CD4-positive, alpha-beta T cell (primary cell): ENCODE measurements at places on chromosomes 2 and 18.

GRCh38 chr2:85250045-85250444 is 77.7 kb downstream of the TGOLN2 start:
- no peak for DNase-seq

GRCh38 chr2:168097431-168097830 is 150.0 kb downstream of the STK39 start:
- DNase-seq: no peak

- no peak for DNase-seq
Measured at GRCh38 chr2:112301171-112301584, 25.8 kb downstream of the ZC3H6 start.

GRCh38 chr2:54981385-54981784 is 68.9 kb downstream of the RTN4 start:
- no peak for DNase-seq

- no peak for DNase-seq
Measured at GRCh38 chr2:112136096-112136495, 2.1 kb upstream of the FBLN7 start.

GRCh38 chr2:873651-874580 is 76.7 kb upstream of the SNTG2 start:
- DNase-seq: peak; percentile 21

DNA sequence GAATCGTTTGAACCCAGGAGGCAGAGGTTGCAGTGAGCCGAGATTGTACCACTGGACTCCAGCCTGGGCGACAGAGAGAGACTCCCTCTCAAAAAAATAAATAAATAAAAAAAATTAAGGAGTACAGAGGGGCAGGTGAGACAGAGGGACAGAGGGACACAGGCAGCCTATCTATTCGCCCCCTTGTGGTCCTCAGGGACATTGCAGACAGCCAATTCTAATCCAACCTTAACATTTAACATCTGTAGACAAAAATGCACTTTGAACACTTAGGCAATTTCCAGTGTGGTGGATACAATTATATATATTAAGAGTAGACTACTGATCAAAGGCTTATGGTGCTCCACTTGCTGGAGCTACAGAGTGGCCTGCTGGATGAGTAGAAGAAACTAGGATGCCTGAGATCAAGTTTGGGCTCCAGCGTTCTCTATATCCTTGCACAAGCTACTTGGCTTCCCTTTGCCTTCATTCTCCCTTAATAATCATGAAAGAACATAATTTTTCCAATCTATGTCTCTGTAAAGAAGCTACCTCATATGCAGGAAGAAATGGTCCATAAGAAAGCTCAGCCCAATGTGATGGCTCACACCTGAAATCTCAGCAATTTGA is 8.2 kb upstream of the SMARCAL1 start:
- DNase-seq: peak; percentile 65

GRCh38 chr2:47160660-47161059 is 5.6 kb upstream of the STPG4 start:
- no peak for DNase-seq

GRCh38 chr2:120956486-120957156 is 221.0 kb downstream of the GLI2 start:
- DNase-seq: no peak

GRCh38 chr2:20291106-20291564 is 59.5 kb downstream of the PUM2 start:
- no peak for DNase-seq

DNA sequence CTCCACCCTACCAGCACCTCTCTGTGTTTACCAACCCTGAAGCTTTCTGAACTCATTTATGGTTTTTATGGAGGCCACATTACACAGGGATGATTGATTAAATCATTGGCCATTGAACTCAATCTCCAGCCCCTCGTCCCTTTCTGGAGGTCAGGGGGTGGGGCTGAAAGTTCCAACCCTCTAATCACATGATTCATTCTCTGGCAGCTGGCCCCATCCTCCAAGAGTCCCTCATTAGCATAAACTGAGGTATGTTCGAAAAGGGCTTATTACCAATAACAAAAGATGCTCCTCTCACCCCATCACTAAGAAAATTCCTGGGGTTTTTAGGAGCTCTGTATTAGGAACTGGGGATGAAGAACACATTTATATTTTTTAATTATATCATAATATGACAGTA is 92.3 kb downstream of the DIS3L2 start:
- DNase-seq: no peak

DNA sequence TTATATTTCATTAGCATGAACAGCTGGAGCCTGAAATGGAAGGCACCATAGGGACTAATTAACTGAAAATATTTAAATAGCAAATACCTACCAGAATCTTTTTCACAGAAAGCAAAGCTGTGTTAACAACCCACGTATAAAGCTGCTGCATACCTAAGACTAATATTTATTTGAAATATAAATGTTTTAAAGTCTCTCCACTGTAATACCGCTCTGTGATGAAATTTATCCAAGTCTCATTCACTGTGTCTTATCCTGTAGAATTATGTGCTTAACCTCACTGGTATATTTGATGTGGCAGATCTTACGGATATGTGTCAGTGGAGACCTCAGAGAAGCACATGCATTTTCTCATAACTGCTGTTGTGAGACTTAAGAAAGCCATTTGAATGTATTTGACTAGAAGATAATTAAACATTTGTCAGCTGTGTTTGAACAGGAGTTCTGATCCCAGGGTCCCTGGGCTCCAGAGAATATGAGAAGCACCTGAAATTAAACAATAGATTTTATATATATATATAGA is 373.3 kb downstream of the ZNF804A start:
- no peak for DNase-seq

GRCh38 chr2:24877646-24878045 is 42.4 kb downstream of the ADCY3 start:
- no peak for DNase-seq

DNA sequence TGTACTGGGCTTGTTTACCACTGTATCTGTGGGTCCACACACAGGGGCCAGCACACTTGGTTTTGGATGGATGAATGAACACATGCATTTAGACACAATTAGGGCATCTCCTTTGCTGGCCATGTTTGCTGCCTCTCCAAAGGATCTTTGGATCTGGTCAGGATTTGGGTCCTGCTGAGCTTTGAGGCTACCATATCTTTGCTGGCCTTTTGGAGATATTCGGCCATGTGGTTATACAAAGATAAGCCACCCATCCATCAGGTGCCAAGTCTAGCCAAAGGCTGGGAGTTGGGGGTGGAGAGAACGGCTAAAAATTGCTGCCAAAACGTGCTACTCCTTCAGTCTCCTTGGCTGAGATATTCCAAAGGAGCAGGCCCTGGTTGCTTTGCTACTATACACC is 18.2 kb upstream of the FZD7 start:
- DNase-seq: no peak

DNA sequence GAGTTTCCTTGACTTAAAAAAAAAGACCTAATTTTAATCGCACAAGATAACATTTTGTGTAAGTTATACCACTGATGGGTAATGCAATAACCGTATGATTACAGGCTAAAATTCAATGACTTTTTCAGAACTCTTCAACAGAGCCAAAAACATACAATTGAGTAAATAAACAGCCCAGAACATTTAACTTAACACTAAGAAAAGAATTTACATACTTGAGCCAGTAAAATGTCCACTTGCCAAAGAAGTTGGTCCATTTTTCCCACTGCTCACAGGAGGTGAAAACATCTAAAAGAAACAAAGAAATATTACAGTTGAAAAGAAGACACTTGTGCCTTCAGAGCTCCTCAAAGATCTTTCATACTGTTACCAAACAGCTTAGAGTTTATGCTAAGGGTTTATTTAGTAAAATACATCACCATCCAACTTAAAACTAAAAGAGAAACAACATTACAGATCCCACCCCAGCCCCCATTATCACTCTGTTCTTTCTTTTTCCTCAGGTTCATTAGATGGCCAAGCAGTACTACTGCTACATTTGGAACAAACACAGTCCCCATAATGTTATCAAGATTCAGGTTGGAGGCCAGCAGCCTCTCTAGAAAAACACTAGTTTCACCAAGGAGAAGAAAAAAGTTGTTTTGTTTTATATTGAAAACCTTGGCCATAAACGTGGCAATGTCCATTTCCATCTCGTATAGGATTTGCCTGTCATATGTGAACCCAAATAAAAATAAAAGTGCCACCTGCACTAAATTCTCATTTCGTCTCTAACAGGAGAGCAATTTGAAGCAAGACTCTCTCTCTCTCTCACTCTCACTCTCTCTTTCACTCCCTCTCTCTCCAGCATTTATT is 2.7 kb downstream of the TCF4 start:
- no peak for DNase-seq

DNA sequence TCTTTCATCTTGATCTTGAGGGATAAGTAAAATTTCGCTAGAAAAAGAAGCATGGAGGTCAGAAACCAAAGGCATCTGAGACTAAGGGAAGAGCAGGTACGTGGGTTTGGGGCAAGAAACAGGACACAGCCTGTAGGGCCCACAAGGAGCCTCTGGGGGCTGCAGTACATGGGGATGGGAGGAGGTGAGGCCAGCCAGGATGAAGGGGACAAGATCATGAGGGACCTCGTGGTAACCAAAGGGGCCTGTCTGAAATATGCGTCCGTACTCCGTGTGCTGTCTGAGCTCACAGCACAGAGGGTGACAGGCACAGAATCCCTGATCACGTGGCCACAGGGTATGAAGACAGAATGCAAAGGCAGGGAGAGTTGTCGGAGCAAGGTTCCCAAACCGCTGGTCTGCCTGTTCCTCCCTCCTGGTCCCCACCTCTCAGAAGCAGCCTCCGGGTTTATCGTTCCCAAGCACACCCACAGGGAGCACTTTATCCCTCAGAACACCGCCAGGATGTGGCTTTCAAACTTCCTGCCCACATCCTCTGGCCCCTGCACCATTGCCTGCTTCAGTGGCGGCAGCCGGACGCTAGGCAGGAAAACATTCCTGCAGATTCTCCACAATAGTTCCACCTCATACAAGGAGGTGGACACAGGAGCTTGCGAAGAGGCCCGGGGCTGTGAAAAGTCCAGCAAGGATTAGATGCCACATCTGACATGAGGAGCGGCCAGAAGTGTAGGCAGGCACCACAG is 12.0 kb downstream of the TMEM163 start:
- no peak for DNase-seq

GRCh38 chr2:40797120-40797519 is 345.2 kb upstream of the SLC8A1 start:
- DNase-seq: no peak

DNA sequence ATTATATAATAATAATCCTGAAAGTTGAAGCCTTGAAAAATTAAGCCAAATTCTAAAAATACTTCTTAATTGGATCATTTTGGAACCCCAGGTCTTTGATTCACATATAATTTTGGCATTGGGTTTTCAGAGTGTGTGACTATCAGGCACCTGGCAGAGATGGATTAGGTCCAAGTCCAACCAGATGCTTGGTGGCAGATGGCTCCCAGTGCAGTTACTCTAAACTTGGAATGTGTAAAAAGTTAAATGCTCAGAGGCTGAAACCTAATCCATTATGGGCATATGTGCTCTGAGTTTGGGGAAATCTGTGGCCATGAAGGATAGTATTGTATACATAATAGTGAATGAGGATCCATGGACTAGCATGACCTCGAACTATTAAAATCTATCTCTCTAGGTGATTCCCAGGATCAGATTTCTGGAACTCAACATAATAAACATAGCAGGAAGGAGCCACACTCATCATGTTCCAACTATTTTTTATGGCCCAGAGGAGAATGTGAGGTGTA is 333.0 kb downstream of the RPRM start:
- DNase-seq: no peak

GRCh38 chr2:157699806-157700205 is 71.1 kb upstream of the ACVR1C start:
- DNase-seq: no peak

- DNase-seq: no peak
Measured at GRCh38 chr2:11389551-11390398, 45.3 kb upstream of the ROCK2 start.

DNA sequence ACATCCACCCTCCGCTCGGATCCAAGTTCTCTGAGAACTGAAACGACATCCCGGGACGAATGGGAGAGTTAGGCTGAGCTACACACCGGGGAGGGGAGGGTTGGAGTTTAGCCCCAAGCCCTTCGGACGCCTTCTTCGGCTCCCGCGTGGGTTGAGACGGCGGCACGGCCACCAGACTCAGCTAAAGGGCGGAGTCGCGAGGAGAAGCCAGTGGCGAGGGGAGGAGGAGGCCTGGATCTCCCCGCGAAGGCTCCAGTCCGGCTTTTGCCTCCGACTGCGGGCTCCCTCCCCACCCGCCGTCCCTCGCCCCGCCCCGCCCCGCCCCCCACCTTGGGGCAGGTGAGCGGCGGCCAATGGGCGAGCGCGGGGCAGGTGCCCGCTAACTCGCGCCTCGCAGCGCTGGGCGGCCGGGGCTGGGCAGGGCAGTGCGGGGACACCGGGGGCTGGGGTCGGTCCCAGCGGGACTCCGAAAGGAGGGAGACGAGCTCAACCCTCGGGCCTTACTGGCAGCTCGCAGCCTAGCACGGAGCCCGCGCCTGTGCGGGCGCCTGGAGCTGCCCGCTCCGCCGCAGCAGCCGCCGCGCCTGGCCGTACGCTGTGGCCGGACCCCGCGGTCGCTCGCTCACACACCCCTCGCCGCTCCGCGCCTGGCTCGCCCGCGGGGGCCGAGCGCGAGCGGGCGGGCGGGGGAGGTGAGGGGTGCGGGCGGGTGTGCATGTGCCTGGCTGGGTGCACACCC is at the start of gene EMX1:
Gene EMX1 (plus strand): TSS at position 382 of the 739 bp plus-strand sequence. CDS start 334 bp downstream, at position 716.
- peak; percentile 64 for DNase-seq

GRCh38 chr2:65019675-65020195 is 30.5 kb downstream of the SLC1A4 start:
- no peak for DNase-seq

- no peak for DNase-seq
Measured at GRCh38 chr2:23589220-23589647, 204.3 kb downstream of the KLHL29 start.

DNA sequence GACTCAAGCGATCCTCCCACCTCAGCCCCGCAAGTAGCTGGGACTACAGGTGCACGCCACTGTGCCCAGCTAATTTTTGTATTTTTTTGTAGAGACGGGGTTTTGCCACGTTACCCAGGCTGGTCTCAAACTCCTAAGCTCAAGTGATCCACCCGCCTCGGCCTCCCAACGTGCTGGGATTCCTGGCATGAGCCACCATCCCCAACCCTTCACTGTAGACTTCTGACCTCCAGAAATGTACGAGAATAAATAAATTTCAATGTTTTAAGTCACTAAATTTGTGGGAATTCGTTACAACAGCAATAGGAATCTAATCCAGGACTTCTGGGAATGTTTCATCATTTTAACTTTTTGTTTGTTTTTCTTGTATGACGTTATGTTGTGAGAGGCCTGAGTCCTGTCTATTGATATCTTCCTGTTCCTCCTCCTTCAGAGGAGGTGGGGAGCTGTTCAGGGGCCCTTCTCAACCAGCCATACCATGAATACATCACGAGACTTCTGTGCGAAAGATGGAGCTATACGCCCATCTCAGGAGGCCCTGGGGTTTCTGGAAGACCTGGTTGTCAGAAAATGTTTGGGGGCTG is 40.0 kb downstream of the TEX44 start:
- DNase-seq: no peak

DNA sequence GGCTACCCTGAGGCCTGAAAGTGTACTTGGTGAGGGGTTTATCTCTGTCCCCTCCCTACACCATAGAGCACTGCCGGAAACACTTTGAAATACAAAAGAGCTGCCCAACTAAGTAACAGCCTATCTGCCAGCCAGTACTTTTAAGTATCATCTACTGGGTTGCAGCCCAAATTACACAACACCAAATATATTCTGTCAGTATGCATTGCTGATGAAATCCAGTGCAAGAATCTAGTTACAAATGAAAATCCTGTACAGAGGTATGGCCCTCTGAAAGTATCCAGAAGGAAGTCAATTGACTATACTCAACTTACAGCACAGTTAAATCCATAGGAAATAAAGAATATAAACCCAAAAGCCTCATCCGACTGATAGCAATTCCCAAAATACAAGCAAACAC is 280.8 kb downstream of the CCDC85A start:
- DNase-seq: no peak
